Ureter (tissue), 1 donor: ENCODE measurements at places on chromosomes 12 and 14.

DNA sequence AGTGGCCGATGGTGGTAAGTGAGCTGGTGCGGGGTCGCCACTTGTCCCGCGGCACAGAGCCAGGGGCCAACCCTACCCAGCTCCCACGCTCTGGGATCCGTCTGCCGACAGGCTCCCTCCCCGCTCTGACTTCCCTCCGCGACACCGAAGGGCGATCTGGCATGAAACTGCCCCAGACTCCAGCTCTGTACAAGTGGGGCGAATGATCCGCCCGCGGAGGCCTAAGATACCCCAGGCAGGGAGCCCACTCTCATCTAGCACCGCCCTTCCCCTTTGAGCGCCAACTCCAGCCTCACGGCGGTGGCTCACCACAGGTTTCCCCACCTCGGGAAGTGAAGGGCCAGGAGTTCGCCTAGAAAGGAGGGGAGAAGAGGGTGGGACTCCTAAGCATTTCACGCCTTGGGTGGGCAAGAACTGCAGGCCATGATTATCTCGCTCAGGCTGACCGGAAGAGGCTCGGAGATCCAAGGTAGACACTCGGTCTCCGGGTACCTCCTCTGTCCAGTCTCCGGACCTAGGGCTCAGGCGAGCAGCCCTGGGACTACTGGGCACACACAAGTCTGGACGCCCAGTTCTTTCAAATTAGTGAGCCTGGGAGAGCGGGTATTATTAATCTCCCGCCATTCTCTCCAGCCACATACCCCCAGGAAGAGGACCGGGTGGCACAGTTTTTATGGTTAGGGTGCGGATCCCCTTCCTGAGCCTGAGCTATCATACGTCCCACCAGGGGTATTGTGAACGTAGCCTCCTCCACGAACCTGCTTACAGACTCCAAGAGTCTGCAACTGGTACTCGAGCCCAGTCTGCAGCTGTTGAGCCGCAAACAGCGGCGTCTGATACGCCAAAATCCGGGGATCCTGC, 849 bp downstream of the WNT1 start:
- no peak for DNase-seq

GRCh38 chr14:104322531-104323366, 184.4 kb downstream of the KIF26A start:
- DNase-seq: no peak

DNA sequence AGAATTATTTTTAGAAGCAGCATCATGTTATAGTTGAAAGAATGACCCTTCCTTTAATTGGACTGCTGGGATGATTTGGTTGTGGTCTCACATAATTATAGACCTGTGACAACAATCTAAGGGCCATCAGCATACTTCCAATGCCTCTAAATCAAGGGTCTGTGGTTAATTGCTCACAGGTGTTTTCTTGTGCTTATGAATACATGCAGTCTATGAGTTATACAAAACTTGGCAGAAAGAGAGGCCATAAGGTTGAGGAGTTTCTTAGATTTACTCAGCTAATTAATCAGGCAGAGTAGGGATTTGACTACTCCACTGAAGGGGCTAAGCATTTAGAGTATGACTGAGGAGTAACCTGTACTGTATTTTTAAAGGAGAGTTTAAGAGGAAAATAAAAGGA, 37.0 kb upstream of the FRMD6 start:
- DNase-seq: no peak

DNA sequence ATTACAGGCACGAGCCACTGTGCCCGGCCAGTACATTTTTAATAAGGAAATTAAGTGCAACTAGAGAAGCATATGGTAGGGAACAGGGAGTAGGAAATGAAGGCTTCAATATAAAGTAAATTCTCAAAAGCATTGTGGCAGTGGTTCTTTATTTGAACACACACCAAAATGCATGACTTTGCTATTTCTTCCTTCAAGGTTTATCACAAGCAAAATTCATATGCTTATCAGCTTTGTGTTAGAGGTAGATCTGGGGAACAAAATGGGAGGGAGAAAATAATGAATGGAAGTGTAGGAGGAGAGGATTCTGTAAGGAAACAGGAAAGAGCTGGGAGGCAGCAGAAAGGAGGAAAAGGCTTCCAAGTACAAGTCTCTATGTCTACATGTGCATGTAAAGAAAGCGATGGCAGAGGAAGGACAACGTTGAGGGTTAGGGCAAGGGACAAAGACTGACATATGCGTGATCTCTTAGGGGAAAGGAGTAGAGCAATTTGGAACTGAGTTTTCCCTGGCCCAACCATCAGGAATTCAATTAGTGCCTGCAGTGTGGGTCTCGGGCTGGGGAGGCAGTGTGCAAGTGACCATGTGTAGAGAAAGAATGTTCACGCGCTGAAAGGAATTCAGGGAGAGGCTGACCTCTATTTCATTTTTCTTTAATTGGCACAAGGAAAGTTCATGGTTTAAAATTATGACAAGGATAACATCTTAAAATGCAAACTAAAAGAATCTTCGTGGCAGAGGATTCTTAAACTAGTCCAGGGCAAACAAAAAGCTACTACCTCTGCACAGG, 22.9 kb upstream of the RASSF8 start:
- DNase-seq: no peak

- no peak for DNase-seq
Observed at GRCh38 chr12:96249196-96250118, 55.3 kb downstream of the ELK3 start.

DNA sequence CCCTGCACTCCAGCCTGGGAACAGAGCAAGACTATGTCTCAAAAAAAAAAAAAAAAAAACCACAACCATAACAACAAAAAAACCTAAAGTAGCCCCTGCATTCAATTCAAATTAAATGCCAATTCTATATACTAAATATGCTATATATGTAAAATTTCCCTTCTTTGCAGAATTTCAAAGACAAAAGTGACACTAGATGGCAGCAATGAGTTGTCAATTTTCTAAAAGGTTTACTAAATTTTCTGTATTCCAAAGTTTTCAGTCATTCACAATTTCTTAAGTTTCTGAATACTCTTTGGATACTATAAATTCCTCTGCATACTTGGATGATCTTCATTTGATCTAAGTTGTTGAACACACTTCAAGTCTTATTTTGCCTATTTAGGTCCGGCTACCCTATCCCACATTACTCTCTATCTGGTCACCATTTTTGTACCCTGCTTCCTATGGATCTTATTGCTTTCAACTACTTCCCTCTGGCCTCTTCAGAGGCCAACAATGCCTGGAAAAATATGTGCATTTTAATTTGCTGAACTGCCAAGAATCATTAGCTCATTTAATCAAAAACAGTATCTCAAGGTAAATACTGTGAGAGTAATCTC, 27.9 kb downstream of the HNRNPC start:
- no peak for DNase-seq

DNA sequence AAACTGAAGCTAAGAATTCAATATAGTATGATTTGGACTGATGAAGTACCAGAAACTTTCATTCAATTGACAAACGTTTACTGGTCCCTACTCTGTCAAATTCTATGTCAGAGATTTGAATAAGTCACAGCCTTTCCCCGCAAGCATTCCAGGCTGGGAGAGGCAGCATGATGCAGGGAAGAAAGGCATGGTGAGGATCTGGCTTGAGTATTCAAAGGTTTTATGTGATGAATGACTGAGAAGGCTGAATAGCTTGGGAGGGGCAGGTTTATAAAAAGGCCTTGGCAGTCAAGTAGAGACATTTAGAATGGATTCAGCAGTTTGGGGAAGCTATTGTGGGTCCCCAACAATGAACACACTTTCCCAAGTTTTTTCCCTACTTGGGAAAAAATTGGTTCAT, 431.8 kb downstream of the DPF3 start:
- no peak for DNase-seq

DNA sequence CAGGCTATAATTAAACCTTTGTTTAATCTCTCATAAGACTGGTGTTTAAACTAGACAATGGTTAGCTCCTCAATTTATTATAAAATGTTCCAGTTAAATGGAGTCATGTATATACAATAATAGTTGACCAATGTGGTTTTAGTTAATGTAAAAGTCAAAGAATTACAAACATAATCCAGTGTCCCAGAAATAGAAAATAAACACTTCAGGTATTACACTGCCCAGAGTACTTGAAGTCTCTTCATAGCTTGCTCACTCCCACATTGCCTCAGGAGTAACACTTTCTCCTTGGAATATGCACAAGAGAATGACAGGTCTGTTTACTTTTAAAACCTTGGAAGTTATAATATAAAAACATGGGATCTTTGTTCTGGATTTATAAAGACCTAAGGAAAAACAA, 60.5 kb downstream of the SLC38A1 start:
- no peak for DNase-seq

- peak; percentile 40 for DNase-seq
Observed at GRCh38 chr14:103552846-103553210, 9.6 kb downstream of the BAG5 start.
